Bone marrow (tissue), 2 donors: ENCODE measurements at places on chromosomes 1 and 21.
A peak's percentile ranks its signal among the peaks of the same experiment; 100 is the strongest.

DNA sequence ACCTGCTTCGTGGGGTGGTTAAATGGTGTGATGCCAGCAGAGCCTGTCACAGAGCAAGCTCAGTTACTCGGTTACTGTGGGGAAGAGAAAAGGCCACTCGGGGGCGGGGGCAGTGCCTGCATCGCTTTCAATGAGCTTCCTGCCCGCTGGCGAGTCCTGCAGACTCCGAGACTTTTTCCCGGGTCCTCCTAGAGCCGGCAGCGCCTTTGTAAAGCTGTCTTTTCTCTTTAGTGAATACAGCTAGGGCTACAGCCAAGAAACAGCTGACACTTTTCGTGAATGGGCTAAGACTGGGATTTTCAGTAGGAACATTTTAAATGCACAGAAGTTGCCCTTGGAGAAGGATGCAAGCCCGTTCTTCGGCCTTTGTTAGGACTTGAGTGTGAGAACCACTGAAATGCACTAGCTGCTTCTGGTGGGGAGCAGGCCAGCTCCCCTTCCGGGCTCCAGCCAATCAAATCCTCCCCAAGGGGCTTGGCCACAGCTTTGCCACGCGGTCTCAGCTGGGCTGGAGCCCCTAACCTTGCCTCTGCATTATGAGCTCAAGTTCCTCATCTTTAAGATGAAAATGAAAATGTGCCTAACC lies 23.4 kb upstream of the EFHD2 start:
- peak; percentile 24 for DNase-seq

DNA sequence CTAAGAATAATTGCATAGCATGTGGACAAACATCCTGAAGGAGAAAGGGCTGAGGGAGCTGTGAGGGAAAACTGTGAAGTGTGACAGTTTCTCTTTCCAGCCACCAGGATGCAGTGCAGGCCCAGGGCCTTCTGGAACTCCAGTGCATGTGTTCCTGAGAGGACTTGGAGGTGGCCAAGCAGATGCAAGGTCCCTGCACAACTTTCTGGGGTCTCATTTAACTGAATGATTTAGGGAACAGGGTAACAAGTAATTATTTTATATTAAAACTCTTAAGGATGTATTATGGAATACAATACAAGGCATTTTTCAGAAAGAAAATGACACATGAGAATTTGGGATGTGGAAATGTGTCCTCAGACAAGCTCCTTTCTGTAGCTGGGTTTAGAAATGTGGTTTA lies 61.2 kb upstream of the MCOLN3 start:
- no peak for DNase-seq

GRCh38 chr1:5424802-5425703 lies 567.2 kb downstream of the NPHP4 start:
- no peak for DNase-seq

DNA sequence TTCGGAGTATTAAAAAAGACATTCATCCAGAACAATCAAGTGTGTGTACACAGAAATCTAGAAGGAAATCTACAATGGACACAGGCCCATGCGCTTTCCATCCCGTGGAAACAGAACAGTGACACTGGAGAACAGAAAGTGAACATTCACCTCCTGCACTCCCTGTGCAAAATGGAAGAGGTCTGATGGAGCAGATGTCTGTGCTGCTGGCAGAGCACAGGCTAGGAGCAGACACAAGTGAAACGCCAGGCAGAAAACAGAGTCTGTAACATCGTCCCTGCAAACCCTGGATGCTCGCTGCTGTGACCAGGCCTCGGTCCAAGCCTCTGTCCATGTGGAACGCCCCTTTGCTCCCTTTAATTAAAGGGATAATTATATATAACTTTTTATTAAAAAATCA lies 36.1 kb downstream of the SLC45A1 start:
- DNase-seq, result no peak

- no peak for DNase-seq
These were observed 23.3 kb downstream of the ETNK2 start for GRCh38 chr1:204128464-204128963.

DNA sequence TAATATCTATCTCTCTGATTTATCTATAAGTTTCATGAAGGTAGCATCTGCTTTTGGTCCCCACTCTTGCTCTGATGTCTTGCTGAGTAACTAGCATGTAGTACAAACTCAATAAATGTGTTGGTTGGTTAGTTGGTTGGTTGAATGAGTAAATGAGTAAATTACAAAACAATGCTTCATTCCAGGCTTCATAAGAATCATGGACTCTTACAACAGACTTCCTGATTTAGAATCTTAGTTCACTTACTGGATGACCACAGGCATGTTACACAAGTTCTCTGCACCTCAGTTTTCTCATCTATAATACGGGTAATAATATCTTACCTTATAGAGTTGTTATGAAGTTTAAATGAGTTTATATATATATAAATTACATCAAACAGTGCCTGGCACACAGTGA lies 98.6 kb downstream of the ZNF281 start:
- DNase-seq, result no peak

- DNase-seq, result no peak
These were observed 15.1 kb upstream of the JUN start for GRCh38 chr1:58798910-58799442.

DNA sequence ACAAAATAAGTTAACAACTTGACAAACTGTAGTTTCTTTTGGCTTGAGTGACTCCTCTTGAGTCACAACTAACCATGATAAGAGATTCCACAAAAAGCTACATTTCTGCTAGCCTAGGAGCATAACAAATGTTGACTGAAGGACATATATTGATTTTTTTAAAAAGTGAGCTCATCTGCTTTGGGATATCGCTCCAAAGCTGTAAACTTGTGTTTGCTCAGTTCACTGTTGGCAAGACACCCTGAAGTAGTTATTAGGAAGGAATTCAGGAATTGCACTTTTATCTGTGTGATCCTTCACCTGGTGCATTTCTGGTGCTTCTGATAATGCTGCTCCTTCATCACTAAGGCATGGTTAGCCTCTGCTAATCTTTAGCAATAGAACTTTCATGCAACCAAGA lies 23.7 kb downstream of the RWDD3 start:
- DNase-seq, result no peak

DNA sequence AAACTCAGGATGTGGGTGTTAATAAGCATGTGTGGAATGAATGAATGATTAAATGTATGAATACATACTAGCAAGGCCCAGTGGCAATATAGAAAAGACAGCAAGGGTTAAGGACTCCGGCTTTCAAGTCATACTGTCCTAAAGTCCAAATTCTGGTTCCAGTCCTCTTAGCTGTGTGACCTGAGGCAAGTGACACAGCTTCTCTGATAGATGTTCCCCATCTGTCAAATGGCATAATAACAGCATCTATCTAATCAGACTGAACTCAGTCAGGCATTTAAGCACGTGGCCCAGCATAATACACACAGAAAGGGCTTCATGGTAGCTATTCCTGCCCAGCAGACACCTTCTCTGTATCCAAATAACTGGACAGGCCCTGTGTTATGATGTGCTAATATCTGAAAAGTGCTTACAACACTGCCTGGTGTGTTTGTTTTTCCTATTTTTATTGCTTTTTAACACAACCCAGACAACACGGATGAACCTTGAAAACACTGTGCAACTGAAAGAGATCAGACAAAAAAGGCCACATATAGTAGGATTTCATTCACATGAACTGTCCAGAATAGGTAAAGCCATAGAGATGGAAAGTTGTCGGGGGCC lies 12.4 kb downstream of the ASAP3 start:
- DNase-seq, result no peak

DNA sequence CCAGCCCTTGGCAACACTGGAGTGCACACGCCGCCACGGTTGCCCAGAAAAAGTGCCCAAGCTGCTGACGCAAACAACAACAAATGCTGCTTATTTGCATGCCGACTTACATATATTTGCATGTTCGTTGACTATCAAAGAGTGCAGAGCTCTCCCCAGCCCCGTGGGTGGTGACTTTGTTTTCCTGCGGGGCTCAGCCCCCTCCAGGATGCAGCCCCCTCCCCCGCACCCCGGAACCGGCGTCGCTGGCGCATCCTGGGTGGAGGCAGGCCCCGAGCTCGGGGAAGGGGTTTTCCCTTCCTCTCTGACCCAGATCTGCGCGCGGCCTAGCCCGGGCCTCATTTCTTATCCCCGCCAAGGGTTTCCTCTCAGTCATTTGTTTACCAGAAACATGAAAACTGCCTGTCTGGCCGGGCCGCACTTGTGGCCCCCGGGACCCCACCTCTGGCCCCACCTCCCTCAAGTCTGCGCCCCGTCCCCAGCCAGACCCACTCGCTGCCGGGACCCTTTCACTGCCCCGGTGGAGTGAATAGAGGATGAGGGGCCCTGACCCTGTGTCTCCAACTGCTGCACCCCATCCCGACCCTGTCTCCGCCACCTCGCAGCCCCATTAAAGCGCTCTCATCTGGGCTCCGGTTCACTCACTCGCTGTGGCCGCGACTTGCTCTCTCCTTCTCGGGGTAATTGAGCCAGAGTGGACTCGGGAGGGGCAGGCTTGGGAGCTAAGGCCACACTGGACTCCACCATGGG lies 5.5 kb downstream of the TNFRSF25 start:
- no peak for DNase-seq

- DNase-seq, result no peak
These were observed 8.3 kb downstream of the RASAL2 start for GRCh38 chr1:178102218-178102617.

DNA sequence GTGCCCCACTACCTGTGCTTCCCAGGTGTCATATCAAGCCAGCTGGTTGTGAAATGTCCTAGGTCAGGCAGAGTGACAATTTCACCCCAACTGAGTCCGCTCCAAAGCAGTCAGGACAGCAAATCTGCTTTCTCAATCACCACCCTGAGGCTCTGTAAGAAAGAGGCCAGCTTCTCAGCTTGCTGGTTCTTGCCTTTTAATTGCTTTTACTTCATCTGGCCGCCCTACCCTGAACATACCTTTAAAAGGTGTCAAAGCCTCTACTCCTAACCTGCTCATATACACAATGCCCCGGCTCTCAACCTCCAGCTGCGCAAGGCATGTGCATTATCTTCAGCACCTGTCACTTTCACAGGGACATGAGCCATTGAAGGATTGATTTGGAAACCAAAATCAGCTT lies 581.6 kb downstream of the NPHP4 start:
- no peak for DNase-seq

GRCh38 chr1:1259951-1260600 lies 13.6 kb upstream of the C1QTNF12 start:
- no peak for DNase-seq

- DNase-seq, result no peak
These were observed at the start of gene PDZK1IP1 for GRCh38 chr1:47189844-47190508. Gene PDZK1IP1, minus strand, starts transcription at chr1:47190036. Its CDS starts 104 bp downstream, at chr1:47189932.

DNA sequence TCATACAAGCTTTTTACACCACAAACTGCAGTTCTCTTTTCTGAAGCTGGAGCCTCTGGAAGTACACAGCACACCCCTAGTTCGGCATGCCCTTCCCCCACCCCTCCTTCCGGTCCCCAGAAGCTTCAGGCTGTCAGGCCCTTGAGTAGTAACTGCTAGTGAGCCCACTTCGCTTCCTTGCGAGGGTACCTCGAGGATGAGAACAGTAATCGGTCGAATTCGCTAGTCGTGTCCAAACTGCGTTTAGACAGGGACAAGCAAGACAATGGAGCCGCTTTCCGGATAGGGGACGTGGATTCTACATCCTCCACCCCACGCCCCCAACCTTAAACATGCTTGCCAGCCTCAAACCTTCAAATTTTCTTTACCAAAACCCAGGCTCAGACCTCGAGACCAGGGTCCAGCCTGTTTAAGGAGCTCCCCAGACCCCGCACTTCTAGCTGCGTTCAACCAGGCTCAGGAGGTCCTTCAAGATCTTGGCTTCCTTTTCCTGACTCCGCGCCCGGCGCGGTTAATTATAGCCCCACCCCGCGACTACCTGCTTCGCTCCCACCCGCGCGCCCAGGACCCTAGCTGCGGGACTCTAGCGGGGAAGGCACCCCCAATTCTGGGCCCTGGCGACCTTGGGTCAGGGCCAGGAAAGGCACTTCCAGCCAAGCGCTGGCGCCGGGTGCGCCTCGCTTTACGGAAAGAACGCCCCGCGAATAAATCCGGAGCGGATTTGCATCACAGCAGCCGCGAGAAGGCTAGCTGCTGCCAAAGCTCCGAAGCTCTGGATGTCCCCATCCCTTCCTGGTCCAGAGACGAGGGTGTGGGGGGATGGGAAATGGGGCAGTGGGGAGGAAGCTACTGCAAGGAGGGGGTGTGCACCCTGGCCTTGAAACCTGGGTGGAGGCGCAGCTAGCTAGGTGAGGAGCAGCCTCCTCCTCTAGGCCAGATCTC lies 8.1 kb upstream of the TSPAN1 start:
- peak; percentile 33 for DNase-seq
